Left colon (tissue), 2 donors: ENCODE measurements at places on chromosomes 5 and 9. TPM values are rescaled to one million over a fixed set of nuclear protein-coding genes. Genes with fewer than 3 reads are reported as not detected.

DNA sequence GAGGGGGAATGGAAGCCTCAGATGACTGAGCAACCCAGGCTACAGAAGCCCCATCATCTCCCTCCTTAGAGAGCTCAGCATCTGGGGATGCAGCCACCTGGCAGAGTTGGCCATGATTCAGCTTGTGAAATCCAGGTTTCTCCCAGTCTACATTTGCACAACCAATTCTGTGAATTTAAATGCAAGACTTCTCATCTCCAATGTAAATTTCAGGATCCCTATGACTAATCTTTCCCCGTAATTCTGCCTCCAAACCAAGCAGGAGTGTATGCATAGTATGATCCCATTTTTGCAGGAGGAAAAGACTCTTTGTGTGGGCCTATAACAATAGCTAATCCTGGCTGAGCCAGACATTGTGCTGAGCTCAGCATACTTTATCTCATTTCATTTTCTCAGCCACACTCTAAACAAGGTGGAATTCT, 59.6 kb upstream of the IL17B start:
- no peak for DNase-seq

DNA sequence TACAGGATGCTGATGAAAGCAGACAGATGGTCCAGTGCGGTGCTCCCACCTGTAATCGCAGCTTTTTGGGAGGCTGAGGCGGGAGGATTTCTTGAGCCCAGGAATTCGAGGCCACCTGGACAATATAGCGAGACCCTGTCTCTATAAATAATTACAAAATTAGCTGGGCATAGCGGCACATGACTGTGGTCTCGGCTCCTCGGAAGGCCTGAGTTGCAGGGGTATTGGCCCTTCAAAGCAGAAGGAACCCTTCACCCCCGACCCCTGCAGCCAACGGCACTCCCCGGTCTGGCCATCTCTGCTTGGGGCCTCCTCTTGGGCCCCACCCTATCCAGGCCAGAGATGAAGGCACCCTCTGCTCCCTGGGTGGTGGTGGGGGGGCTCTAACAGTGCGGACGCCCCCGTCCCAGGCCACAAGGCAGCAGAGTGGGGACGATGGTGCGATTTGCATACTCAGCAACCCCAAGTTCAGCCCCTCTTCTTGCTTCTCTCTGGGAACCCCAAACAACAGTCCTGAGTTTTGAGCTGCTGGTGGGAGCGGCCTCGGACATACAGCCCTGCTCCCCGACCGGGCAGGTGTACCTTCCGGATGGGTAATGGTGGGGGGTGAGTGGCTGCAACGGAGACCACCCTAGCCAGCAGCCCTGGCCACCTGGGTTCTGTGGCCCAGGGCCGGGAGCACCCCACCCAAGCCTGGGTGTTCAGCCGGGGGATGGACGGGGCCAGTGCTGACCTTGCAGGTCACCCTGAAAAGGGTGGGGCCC, 50.7 kb downstream of the NACC2 start:
- no peak for DNase-seq

DNA sequence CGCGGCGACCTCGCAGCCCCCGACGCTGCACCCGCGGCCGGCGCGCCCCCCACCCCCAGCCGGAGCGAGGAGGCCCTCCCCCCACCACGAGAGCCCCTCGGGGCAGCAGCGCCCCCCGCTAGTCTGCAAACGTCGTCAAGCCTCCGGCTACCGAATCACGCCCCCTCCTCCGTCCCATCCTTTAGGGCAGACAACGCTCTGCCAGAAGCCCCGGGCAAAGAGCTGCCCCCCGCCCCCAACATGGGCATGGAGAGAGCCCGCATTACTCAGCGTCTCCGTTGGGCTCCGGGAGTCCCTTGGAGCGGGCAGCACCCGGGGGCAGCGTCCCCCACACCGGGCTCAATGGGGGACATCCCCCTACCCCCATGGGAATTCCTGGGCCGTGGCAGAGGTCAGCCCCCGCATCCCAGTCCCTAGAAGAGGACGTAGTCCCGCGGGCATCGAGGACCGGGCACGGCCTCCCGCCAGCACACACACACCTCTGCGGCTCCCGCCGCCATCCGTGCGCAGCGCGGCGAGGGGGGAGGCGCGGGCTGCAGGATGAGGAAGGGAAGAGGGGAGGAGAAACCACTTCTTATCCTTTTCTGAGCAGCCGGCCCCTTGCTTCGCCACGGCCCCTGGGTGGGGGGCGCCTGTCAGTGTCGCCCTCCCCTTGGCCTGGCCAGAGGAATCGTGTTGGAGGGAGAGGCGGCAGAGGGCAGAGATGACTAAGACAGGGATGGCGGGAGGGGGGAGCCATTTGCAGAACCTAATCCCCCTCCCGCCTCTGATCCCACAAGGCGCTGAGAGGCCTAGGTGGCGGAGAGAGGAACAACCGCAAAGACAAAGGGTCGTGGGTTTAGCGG, 750 bp downstream of the DNM1 start:
- DNase-seq, result no peak

DNA sequence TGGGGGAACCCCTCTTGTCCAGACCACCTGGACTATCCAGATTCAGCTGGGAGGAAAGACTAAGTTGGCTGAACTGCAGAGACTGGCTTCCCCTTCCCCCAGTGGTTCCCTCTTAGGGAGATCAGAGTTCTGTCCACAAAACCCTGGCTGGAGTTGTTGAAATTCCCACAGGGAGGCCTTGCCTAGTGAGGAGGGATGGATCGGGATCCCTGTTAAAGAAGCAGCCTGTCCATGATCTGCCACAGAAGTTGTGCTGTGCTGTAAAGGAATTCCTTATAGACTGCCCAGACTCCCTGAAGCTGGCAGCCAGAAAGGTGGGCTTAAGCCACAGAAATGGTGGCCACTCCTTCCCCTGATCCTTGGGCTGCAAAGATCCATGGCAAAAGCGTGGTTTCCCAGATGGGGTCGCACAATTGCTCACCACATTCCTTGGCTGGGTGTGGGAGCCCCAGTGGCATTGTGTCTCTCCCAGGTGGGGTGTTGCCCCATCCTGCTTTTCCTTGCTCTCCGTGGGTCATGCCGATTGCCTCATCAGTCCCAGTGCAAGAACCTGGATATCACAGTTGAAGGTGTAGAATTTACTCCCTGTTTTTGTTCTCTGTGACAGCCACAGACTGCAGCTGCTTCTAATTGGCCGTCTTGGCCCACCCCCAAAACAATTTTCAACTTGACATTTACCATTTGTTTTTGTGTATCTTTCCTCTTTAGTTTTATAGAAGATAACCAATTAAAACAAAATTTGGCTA, 342.4 kb downstream of the FGF10 start:
- DNase-seq, result no peak

The HNRNPA0 gene
- 21.0 TPM for total RNA-seq
